ENCODE measurements at places on chromosomes 3 and 15. TPM values are rescaled to one million over a fixed set of nuclear protein-coding genes. Genes with fewer than 3 reads are reported as not detected.

Gene EPHA3
- polyA plus RNA-seq, result not detected

DNA sequence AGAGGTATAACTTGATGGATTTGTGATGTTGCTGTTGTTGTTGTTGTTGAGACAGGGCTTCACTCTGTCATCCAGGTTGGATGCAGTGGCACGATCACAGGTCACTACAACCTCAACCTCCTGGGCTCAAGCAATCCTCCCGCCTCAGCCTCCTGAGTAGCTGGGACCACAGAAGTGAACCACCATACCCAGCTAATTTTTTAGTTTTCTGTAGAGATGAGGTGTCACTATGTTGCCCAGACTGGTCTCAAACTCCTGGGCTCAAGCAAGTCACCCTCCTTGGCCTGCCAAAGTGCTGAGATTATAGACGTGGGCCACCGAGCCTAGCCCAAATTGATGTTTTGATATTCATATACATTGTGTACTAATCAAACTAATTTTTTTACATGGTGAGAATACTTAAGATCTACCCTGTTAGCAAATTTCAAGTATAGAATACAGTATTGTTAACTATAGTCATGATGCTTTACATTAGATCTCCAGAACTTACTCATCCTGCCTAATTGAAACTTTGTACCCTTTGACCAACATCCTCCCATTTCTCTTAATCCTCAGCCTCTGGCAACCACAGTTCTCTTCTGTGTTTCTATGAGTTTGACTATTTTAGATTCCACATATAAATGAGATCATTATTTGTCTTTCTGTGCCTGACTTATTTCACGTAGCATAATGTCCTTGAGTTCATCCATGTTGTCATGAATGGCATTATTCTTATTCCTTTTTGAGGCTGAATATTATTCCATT, 23.2 kb downstream of the LMCD1 start:
- no peak for DNase-seq
- H3K36me3 ChIP-seq, result no peaks in the 10 kb centered on the region
- no peak overlapping the region for H3K4me3 ChIP-seq
- no peaks in the 10 kb centered on the region for H3K27me3 ChIP-seq
- no peak overlapping the region for H3K27ac ChIP-seq

GRCh38 chr15:55108448-55108847, 88.3 kb downstream of the RSL24D1 start:
- H3K27me3 ChIP-seq, result no peaks in the 10 kb centered on the region
- H3K36me3 ChIP-seq, result no peaks in the 10 kb centered on the region
- no peak overlapping the region for H3K4me3 ChIP-seq
- H3K27ac ChIP-seq, result no peak overlapping the region
- no peak for DNase-seq

GRCh38 chr3:198046120-198046857, 86.3 kb downstream of the LMLN start:
- no peaks in the 10 kb centered on the region for H3K4me1 ChIP-seq
- no peak overlapping the region for H3K4me3 ChIP-seq
- no peaks in the 10 kb centered on the region for H3K36me3 ChIP-seq
- H3K27me3 ChIP-seq, result no peaks in the 10 kb centered on the region
- no peak for DNase-seq
- no peak overlapping the region for H3K27ac ChIP-seq

DNA sequence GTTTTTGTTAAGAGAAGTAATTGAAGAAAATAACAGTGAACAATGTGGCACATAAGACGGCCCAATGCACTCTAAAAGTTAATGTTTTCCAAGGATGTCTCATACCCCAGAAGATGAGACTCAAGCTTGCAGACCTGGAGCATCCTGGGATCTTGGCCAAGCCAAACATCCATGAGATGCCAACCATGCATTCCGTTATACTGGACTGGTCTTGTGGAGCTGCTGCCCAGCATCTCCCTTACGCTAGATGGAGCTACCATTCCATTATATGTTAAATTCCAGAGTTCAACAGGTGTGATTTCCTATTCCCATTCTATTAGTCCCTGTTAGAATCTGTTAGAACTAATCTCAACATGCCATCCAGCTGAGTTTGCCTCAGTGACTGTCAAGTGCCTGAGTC, 181.8 kb downstream of the PDCD6IP start:
- H3K4me3 ChIP-seq, result no peak overlapping the region
- peaks cover 2% of the 10 kb centered on the region for H3K27me3 ChIP-seq
- peak; percentile 31 for DNase-seq
- no peaks in the 10 kb centered on the region for H3K36me3 ChIP-seq
- H3K27ac ChIP-seq, result no peak overlapping the region
